Muscle of back (tissue), 13 donors: ENCODE measurements at places on chromosomes 5 and 9. TPM values are rescaled to one million over a fixed set of nuclear protein-coding genes. Genes with fewer than 3 reads are reported as not detected.
A peak's percentile ranks its signal among the peaks of the same experiment; 100 is the strongest.

DNA sequence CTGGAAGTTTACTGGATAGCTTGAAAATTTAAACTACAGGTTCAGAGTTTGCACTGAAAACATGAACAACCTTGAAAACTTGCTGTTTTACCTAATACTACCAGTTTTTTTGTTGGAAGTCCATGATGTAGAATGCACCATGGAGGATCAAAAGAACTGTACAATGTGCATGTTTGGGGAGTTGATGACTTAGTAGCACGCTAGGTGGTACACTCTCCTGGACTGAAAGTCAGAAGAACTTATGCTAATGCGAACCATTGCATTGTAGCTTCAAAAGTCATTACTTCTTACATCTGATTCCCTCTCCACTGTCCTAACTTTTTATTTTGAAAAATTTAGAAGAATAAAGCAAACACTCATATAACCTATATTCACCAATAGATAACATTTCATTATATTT, 211.0 kb downstream of the OSTF1 start:
- DNase-seq: no peak

- DNase-seq: no peak
These were observed 46.6 kb upstream of the GABRP start for GRCh38 chr5:170736966-170737365.

DNA sequence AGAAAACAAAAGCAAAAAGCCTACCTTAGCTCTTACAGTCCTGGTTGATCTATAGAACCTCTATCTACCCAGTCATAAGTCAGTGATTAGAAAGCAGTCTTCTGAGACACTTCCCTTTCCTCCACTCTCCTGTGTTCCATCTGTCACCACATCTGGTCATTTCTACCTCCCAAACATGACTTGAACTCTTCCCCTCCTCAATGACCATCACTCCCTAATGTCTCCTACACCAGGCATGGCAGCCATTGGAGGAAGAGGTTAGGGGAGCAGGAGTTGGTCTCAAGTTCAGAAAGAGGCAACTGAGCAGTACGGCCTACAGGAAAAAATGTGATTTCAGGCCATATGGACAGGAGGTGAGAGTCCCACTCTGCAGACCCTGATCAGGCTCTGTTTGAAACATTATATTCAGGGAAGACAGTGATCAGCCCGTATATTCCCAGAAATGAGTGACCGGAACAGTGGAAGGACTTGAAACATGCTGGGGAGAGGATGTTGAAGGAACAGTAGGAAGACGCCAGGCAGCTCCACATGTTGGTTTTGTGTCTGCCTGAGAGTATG, 12.0 kb downstream of the ABLIM3 start:
- DNase-seq: no peak

DNA sequence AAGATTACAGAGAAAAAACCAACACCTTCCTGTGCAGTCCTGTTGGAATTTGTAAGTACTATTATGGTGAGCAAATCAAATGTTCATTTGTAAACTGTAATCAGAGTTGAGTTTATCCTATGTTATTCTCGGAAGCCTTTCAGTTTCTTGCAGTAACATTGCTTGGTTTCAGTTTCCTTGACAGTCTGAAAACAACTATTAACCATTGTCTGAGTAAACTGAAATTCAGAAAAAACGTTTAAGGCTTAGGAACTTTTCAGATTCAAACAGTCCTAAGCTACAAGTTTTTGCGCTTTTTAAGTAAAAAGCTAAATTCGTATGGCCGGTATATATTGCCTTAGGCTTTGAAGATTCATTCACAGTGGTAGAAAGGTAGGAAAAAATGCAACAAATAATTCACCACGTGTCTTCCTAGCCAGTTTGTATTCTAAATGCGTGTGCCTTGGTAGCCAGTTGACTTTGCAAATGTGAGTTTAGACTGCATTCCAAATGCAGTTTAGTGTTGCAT, 2.5 kb downstream of the GPBP1 start:
- peak; percentile 72 for DNase-seq

DNA sequence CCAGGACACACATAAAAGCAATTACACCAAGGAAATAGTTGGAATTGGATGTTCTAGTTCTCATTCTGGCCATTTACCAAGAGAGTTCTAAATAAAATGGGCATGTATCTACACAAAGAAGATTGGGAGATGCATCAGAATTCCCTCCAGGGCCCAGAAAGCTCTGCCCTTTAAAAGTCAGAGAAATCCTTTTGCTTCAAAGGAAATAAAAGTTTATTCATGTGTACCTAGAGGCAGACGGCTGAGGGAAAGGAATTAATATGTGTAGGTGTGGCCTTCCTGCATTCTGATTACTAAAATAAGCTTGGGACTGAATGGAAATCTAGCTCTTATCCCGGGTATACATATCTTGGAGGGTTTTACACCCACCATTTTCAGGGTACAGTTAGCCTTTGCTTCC, 719.4 kb downstream of the SEMA5A start:
- no peak for DNase-seq

GRCh38 chr5:140174465-140175366, at the start of gene CYSTM1:
Gene CYSTM1, plus strand, starts transcription at chr5:140175188. Its CDS starts 19,278 bp downstream, at chr5:140194466.
- DNase-seq: peak; percentile 94

GRCh38 chr5:156798201-156798600, 51.9 kb upstream of the PPP1R2B start:
- DNase-seq: no peak

DNA sequence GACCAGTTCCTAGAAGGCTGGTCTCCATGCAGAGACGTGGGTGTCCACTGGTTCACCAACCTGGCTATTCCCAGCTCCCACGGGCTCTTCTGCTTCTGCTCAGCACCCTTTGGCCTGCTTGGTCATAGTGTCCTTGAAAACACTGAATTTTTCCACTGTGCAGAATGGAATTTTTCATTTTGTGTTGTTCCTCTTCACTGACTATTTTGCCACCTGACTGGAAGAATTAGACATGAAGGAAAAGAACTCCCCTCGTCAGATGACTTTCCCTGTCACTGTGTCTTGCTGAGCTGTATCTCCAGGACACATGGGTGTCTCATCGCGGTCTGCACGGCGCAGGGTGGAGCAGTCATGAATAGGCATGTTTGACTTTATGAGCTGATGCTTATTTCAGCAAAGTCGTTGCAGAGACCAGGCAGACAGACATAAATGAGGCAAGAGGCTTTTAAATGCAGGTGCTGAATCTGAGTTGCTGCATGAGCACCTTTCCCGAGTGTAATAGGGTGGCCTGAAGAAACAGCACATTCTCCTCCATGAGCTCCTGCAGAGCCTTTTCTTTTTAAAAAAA, 50.2 kb upstream of the SEMA4D start:
- DNase-seq: no peak

- DNase-seq: no peak
These were observed 39.2 kb upstream of the SLC28A3 start for GRCh38 chr9:84379740-84380139.

GRCh38 chr9:127004946-127005769, 90.6 kb downstream of the RALGPS1 start:
- DNase-seq: no peak

DNA sequence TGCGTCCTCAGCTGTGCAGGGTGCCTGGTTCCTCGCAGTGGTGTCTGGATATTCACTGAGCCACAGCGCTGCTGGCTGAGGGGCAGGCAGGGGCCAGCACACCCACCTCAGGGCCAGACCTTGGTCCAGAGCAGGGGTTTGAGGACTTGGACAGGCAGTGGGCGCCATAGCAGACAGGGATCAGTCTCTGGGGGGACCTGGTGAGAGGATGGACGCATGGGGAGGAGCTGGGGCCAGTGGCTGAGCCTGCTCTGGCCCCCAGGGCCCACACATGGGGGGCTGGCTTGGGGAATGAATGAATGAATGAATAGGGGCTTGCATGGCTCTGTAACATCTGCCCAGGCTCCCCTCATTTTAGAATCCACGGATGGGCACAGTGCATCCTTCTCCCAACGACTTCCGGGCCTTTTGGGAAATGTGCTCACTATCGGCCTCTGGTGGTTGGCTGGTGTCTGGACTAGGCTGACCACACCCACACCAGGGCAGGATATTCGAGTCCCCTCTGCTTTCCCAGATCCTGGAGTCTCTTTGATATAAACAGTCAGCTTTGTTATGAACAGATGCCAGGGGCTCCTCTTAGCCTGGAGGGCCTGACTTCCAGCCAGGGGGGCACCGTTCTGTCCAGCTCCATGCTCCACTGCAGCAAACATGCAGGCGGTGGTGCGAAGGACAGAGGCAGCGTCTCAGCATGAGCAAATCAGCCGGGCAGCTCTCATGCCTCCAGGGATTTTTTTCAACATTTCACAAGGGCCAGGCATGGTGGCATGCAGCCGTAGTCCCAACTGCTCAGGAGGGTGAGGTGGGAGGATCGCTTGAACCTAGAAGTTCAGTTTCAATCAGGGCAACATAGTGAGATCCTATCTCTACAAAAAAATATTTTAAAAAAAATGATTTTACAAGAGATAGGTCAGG, 62.6 kb downstream of the NEK6 start:
- DNase-seq: peak; percentile 71

GRCh38 chr9:81656004-81656403, 33.3 kb downstream of the TLE1 start:
- no peak for DNase-seq

DNA sequence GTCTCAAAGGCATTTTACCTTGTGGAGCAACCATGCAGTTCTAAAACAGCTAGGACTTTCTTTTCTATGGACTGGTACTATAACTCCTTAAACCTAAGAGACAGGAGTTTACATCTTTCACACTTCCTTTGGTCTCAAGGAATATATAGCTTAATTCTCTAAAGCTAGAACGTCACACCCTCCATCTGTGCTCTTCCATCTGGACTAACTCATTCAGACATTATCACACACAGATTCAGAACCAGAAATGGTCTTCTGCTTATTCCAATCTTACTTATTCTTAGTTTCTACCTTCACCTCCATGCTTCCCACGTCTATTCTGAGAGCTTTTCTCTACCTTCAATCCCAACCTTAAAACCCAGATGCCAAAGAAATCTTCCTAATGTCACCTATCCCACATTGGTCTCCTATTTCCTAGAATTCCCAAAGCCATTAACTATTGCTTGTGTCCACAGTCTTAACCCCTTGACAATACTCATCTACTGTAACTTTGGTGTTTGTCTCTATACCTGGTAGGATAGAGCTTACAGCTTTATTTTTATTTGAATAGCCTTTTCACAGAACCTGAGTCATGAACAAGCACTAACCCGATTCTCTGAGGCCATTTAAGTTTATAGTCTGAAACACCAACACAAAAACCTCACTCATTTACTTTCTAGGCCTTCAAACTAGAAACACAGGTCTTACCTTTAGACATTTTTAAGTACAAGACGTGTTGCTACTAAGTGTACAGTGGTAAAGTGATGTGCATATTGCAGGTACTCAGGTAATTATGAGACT, 22.8 kb downstream of the CSNK1A1 start:
- DNase-seq: no peak

DNA sequence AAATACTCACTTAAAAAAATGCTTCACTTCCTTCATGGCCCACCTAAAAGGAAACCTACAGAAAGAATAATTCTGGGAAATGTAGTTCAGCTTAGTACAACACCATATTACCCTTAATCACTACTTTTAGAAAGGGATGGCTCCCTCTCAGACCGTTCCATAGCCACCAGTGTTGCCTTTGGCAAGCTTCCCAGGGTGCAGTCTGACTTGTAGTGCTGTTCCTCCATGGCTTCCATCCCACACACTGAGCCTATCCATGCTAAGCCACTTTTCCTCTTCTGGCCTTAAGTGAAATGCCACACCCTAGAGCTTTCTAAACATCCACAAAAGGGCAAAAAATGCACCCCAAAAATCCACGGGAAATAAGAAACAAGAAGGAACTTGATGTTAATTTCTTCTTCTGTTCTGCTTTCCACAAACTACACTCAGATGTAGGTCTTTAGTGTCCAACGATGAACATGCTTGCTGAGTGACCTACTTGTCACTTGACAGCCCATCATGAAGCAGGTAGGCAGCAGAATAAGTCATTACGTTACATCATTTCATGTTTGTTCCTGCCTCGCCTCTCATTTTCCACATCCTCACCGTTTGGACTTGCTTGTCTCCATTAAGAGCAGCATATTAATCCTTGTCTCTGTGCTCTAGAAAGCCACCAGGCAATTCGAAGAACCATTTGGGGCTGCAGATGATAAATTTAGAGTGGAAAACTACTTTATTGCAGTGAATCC, 391.1 kb upstream of the GRAMD2B start:
- DNase-seq: no peak

DNA sequence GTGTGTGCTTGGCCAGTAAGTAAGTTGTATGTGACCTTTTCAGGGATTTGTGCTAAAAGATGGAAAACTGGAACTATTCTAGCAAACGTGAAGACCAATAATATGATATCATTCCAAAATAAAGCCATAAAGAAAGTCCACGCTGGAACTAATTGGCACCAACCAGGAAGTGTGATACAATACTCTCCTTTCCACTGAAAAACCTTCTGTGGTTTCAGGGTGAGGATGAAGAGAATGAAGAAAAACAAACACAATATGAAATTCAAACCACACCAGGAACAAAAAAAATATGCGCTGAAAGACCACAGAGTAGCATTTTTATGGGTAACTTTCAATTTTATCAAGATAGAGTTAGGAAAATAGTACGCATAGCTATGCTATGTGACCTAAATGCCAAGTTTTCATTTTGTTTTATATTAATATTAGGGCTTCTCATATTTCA, 105.8 kb downstream of the EFNA5 start:
- DNase-seq: no peak

DNA sequence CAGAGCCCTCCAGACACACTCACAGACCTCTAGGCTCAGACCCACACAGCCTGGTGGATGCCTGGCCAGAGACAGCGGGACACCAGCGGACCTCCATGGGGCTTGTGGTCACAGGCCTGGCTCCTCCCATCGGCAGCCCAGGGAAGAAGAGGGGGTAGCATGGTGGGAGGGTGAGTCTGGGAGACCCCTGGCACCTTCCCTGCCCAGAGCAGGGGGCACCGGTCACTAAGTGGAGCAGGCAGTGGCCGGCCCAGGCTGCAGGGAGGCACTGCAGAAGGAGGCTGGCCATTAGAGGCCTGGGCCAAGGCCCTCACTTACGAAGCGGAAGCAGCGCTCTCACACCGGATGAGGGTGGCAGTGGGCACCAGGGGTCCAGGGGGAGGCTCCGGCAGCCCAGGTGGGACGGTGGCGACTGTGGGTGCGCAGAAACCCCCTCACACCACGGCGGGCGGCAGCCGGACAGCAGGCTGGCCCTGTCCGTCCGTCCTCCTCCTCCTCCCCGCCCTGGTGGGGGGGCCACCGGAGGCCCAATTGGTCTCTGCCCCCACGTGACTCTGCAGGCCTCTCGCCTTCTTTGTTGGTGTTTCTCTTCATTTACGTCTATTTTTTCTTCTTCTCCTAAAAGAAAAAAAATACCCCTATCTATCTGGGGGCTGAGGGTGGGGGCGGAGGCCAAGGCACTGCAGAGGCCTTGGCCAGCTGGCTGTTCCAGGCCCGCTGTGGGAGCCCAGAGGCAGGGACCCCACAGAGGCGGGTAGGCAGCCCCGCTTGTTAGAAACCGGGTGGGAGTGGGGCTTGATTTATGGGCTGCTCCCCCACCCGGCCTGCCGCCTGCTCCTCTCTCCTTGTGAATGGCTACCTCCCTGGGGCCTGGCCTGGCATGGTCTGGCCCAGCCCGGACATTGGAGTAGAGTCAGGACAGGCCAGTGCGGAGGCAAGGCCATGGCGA, at the start of gene NR5A1:
Gene NR5A1 (minus strand): TSS at position 469 of the 949 bp plus-strand sequence. CDS start 4,004 bp downstream, outside the sequence.
- no peak for DNase-seq

GRCh38 chr9:130368631-130369103, 76.1 kb upstream of the ASS1 start:
- DNase-seq: no peak

- peak; percentile 83 for DNase-seq
These were observed 509 bp downstream of the LVRN start for GRCh38 chr5:115962565-115963402.

SCGB3A1 gene
- 0.90 TPM for polyA plus RNA-seq

CCL19 gene
- 1.5 TPM for polyA plus RNA-seq

F12 gene
- 0.83 TPM for polyA plus RNA-seq

PCDHA11 gene
- polyA plus RNA-seq: 0.05 TPM

CCL27 gene
- 0.75 TPM for polyA plus RNA-seq
